ENCODE measurements at places on chromosomes 6 and 20.
A peak's percentile ranks its signal among the peaks of the same experiment; 100 is the strongest.

DNA sequence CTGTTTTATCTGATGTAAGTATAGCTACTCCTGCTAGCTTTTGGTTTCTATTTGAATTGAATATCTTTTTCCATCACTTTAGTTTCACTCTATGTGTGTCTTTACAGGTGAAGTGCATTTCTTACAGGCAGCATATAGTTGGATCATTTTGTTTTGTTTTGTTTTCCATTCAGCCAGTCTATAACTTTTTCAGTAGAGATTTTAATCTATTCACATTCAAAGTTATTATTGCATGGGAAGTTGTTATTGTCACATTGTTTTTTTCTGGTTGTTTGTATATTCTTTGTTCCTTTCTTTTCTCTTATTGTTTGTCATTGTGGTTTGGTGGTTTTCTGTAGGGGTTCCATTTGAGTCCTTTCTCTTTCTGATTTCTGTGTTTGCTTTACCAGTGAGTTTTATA lies 151.2 kb downstream of the PDE10A start:
- DNase-seq, result no peak

DNA sequence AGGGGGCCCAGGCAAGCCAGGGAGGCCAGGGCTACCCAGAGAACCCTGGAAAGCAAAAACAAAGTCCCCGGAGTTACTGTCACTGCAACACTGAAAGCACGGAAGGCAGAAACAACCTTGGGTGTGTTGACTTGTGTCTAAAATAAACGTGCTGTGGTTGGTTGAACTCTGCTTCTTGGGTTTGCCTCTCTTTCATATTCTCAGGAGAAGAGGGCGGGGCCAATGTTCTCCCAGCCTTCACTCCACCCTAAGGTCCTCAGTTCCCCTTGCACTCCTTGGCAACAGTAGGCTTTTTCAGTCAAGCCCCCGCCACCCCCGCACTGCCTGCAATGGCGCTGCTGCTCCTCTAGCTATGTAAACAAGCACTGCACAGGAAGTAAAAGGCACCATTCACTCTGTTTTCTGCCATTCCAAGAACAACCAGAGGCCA lies 60.9 kb downstream of the COL9A1 start:
- DNase-seq, result no peak

- DNase-seq, result no peak
These were observed 39.4 kb upstream of the RGS17 start for GRCh38 chr6:153170511-153170910.

DNA sequence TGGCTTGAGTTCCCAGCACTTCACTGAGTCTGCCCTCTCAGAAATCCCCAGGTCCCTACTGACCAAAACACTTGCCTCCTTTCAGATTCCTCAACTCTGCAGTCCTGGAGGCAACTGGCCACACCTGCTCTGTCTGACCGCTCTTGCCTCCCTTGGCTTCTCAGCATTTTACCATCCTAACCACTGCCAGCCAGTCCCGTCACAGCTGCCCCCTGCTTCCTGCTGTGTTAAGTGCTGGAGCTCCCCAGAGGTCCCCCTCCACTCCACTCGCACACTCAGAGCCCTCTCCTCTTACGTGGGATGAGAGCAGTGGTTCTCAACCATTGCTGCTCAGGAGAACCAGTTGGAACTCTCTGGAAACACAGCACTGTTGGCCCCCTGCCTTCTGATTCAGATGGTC lies 20.5 kb downstream of the ADAT2 start:
- DNase-seq, result no peak

GRCh38 chr20:33947709-33948295 lies 45.9 kb upstream of the RALY start:
- no peak for DNase-seq

DNA sequence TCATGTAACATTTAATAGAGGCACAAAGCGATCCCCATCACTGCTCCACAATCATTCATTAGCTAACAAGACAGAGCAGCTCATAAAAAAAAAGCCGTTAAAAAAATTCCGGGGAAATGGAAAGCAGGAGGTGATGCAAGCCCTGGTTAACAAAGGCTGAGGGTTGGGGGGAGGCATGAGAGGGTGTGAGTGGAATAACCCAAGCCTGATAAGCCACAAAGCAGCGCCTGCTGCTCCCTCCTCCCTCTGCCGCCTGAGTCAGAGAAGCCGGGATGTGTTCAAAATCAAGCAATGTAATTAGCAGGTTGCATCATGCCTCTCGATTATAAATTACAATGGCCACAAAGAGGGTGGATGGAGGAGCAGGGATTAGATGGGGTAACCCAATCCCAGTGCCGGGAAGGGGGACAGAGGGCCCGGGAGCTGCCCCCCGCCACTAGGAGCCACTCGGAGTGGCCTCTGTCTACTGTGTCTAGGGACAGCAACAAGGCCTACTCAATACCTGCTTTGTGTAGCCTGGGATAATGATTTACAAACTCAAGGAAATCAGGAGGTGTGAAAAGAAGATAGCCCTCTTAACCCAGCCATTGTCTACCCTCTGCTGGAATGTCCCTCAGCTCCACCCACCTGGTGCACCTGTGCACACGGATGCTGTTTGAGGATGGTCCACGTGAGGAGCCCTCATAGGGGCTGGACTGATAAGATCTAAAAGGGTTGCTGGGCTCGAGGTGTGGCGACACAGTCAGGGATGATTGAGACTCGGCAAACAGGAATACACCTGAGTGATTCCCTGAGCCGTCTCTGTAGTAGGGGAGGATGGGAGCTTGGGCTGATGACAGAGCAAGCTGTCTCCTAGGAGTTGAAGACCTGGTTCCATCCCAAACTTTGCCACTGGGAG lies 156.9 kb downstream of the VEGFA start:
- no peak for DNase-seq

GRCh38 chr20:60180986-60181385 lies 222.8 kb downstream of the CDH26 start:
- DNase-seq, result no peak

GRCh38 chr6:25389471-25389870 lies 110.3 kb downstream of the CARMIL1 start:
- DNase-seq, result no peak

DNA sequence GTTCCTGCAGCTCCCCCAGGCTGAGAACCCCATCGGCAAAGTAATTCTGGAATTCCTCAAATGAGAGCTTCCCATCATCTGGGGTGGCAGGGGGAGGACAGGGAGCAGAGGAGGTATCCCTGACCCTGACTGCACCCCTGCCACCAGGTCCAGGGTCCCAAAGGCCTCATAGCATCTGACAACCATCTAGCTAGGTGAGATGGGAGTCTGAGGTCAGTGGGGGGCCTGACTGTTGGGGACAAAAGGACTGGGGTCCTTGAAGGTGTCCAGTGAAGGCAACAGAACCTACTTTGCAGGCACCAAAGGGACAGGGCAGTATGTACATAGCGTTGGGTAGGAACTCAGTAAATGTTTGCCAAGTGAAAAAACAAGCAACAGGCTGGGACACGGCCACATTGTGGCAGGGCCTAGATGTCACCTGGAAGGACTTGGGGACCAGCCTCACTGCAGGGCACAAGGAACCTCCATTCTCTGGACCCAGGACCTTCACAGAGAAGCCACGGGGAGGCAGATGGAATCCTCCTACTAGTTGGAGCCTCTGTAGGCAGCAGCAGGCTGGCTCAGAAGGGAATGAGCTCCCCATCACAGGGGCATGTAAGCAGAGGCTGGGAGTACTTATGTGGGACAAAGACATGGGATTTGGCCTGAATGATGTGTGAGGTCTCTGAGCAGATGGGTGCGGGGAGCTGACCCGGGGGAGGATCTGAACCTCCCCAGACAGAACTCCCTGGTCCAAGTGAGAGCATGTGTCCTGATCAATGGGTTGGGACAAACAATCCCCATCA lies 3.3 kb downstream of the NECAB3 start:
- DNase-seq, result no peak

GRCh38 chr6:163857421-163857820 lies 442.9 kb downstream of the QKI start:
- no peak for DNase-seq

- DNase-seq, result no peak
These were observed 179.5 kb upstream of the AKAP12 start for GRCh38 chr6:151060096-151060765.

- no peak for DNase-seq
These were observed 492.9 kb upstream of the JAG1 start for GRCh38 chr20:11166712-11167111.

GRCh38 chr6:29522227-29522626 lies 34.5 kb upstream of the MAS1L start:
- DNase-seq, result no peak

GRCh38 chr6:11806561-11807317 lies 28.1 kb upstream of the ADTRP start:
- DNase-seq, result no peak

- no peak for DNase-seq
These were observed 280.9 kb downstream of the PACRG start for GRCh38 chr6:163008626-163009025.

GRCh38 chr6:16503970-16504415 lies 257.3 kb downstream of the ATXN1 start:
- DNase-seq, result no peak

- DNase-seq, result no peak
These were observed 394.7 kb downstream of the THBS2 start for GRCh38 chr6:168858926-168859325.

DNA sequence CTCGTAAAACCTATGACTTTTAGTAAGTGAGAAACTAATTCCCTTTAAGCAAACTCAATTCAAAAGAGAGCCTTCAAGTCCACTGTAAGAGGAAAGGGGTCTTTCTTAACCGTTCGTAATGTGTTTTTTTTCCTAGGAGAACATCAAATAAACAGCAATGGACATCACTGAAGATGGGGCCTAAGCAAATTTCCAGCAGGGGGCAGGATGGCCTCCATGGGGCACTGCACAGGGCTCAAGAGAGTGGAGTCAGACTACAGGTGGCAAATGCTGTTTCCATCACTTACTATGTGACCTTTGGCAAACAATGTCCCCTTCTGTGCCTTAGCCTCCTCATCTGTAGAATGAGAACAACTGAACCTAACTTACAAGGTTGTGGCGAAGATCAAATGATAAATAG lies 88.7 kb downstream of the ARHGAP18 start:
- DNase-seq, result no peak

- no peak for DNase-seq
These were observed 8.9 kb downstream of the ATXN1 start for GRCh38 chr6:16752206-16752866.

DNA sequence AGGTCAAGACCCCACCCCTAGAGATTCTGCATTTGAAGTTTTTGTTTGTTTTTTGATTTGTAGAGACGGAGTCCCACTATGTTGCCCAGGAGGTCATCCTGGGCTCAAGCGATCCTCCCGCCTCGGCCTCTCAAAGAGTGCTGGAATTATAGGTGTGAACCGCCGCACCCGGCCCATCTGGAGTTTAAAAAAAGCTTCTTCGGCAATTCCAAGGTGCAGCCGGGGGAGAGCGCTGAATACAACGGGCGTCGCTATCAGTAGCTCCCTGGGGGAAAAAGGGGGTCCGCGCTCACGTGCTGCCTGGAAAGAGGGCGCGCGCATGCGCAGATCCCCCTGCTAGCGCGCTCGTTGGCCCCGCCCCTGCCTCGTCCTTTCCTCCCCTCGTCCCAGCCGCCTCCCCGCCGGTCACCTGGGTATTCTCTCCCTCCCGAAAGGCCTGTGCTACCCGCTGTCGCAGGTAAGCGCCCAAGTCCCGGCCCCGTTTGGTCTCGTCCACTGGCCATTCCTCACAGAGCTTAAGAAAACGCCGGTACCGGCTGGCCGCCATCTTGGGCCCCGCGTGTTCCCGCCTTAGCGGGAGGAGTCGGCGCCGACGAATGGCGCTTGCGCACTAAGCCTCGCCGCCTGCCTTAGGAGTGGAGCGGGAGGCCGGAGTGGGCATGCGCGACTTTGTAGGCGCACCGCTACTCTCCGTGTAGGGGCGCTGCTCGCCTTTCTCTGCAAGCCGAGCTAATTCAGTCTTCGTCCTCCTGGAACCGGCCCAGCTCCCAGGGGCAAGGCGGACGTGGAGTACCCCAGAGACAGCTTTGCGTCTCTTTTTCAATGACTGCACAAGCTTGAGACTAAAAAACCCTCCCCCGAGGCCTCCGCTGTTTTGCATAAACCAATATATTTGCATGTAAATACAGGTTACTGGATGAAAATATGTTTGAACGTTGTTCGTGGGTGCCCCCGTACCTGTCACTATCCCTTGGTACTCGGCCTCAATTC lies at the start of gene UQCC2:
UQCC2 (minus strand) TSS at position 561 of the 990 bp plus-strand sequence; CDS start at position 547, 14 bp downstream.
- peak; percentile 96 for DNase-seq

DNA sequence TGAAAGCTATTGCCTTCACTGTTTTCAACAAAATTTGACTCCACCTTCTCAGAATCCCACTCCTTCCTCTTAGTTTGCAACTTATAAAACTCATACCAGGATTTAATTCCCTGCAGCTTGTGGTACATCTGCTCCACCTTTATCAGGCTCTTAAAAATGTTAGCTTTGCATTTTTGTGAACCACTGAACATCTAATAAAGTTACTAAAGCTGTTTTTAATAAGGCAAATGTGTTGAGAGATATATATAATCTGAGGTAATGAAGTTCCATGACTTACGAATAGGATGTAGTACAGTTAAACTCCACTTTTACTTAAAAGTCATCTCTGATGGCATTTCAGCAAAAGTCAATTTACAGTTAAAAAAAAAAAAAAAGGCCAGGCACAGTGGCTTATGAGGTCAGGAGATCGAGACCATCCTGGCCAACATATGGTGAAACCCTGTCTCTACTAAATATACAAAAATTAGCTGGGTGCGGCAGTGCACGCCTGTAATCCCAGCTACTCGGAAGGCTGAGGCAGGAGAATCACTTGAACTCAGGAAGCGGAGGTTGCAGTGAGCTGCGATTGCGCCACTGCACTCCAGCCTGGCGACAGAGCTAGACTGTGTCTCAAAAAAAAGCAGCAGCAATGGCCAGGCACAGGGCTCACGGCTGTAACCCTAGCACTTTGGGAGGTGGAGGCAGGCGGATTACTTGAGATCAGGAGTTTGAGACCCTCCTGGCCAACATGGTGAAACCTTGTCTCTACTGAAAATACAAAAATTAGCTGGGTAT lies 106.2 kb downstream of the KIF13A start:
- no peak for DNase-seq

- no peak for DNase-seq
These were observed 23.6 kb upstream of the FABP7 start for GRCh38 chr6:122755901-122756300.

DNA sequence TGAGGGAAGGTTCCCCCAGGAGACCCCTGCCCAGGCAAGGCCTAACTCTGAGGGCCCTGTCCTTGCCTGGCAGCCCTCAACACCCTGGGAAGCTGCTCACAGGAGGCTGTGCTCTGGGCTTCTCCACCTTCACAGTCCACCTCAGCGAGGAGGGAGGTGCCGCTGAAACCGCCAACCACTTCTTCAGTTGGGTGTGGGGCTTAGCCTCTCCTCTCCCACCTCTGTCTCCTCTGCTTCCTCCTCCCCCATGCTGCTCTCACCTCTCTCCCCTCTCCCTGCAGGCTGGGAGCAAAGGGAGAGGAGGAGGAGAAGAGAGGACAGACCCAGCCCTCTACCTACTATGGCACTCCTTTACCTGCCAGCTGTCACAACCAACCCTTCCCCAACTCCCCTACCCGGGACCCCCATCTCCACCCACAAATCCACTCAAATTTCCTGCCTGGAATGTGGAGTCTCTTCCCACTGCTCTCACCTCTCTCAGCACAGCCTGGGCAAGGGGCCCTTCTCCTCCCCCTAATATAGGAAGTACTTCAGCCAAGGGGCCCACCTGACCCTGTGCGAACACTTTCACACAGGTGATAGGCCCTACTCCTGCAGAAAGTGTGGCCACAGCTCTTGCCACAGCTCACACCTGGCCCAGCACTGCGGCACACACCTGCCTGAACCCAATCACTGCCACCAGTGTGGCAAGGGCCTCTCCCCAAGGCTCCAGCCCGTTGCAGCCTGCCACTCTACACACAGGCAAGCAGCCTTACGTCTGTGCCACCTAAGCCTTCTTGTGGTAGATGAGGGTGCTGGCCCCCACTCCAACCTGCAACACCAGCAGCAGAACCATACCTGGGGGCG lies 7.2 kb downstream of the RING1 start:
- DNase-seq, result no peak
